DMS 273 treated with DMSO at 0.1 percent for 48 hours (cell line): ENCODE measurements at places on chromosomes 4 and X.
A peak's percentile ranks its signal among the peaks of the same experiment; 100 is the strongest.

GRCh38 chrX:155997436-155997835 is at the start of gene IL9R:
TSS of gene IL9R (plus strand) at chrX:155997696. CDS start at chrX:155997760, 64 bp downstream.
- no peak for DNase-seq

GRCh38 chr4:2702361-2702760 is 53.8 kb downstream of the TNIP2 start:
- no peak for DNase-seq

GRCh38 chr4:89259301-89260028 is 48.1 kb downstream of the GPRIN3 start:
- DNase-seq: no peak

GRCh38 chr4:7515390-7515902 is 80.7 kb upstream of the PSAPL1 start:
- no peak for DNase-seq

- no peak for DNase-seq
Measured at GRCh38 chrX:7146703-7147412, 654 bp upstream of the STS start.

DNA sequence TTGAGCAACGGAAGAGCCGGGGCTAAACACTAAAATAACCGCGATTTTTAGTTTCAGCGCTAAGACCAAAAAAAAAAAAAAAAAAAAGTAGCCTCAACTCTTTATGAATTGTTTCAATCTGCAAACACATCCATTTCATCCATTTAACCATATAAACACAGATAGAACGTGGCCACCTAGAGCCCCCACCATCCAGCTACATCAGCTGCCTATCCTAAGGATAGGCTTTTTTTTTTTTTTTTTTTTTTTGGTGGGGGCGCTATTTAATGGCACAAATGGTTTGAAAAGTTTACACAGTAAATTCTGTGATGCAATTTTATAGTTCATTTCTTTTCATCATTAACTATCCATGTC is 492 bp upstream of the HDAC8 start:
- no peak for DNase-seq

- no peak for DNase-seq
Measured at GRCh38 chrX:134682081-134682480, 23.8 kb upstream of the PLAC1 start.

GRCh38 chr4:126995235-126995634 is 637.5 kb upstream of the INTU start:
- no peak for DNase-seq

GRCh38 chr4:183821076-183821853 is 83.8 kb upstream of the STOX2 start:
- DNase-seq: peak; percentile 34

DNA sequence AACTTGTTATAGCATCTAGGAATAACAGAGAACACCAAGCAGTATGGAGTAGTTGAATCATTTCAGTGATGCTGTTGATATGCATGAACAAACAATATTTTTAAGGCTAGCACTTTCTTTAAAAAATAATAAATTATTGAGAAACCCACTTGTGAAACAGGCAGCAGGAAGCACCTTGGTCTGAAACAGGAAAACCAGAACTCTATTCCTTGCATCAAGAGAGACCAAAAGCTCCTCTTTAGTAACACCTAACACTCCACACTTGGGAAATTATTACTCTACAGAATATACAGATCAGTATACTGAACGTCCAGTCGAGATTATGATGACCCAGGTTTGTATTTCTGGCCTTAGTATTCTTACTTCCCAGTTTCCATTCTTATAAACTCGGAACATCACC is 129.0 kb downstream of the ARAP2 start:
- no peak for DNase-seq

DNA sequence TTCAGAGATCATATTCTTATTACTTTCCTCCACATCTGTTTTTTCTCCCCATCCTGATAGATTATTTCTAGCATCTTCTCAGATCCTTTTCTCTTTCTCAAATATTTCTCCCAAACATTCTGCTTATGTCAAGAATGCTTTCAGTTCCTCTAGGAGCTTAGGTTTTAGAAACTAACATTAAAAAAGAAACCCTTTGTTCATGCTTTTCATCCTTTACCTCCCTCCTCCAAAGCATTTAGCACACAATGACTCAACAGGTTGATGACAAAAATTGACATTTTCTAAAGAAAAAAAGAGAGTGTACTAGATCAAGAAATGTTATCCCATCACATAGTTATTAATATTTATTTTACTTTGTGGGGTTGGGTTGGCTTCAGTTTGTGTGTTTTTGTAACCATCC is 16.5 kb upstream of the ALB start:
- no peak for DNase-seq

- peak; percentile 28 for DNase-seq
Measured at GRCh38 chrX:9902656-9903055, 64.5 kb upstream of the CLDN34 start.

GRCh38 chr4:88062843-88063242 is 55.4 kb downstream of the PKD2 start:
- no peak for DNase-seq

- DNase-seq: no peak
Measured at GRCh38 chrX:151359931-151360871, 36.8 kb upstream of the VMA21 start.

DNA sequence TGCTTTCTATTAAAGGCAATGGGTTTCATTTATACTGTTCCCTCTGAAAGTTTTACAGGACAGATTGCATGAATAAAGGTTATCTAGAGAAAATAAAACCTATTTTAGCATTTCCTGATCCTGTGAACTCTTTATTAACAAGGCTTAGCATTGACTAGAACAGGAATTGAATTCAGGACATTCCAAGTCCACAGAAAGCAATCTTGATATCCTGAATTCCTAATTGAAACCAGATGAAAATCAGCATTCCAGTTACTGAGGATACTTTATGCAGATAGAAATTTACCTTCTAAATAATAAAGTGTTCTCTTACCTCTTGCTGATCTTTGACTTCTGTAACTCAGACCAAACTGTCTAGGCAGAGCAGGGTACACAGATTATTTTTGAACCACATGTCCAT is 151.4 kb downstream of the ZNF518B start:
- no peak for DNase-seq
